Liver (tissue), 10 donors: ENCODE measurements at places on chromosomes 7 and 10. TPM values are rescaled to one million over a fixed set of nuclear protein-coding genes. Genes with fewer than 3 reads are reported as not detected.

- peaks cover 10% of the 10 kb centered on the region for H3K4me1 ChIP-seq
- H3K4me3 ChIP-seq, result no peak overlapping the region
- no peak for DNase-seq
- no peaks in the 10 kb centered on the region for H3K36me3 ChIP-seq
- H3K27ac ChIP-seq, result no peak overlapping the region
Observed at GRCh38 chr10:37860494-37861190, 3.2 kb upstream of the ZNF248 start.

DNA sequence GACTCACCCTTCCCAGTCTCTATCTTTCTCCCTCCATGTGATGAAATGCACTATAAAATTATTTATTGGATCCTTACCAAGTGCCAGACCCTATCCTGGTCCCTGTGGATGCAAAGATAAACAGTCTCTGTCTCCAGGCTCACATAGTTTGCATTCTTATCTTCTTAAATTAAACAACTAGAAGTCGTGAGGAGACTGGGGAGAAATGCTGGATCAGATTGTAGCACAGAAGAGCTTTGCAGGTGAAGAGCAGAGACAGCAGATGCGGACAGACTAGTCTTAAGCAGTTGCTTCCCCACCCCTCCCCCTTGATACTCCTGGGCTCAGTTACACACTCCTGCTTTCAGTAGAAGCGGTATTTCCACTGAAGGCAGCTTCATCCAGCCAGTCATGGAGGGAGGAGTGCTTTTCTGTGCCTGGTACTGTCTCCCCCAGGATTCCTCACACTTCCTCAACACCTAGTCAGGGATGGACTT is 20.8 kb upstream of the CDK1 start:
- no peaks in the 10 kb centered on the region for H3K4me1 ChIP-seq
- H3K27me3 ChIP-seq, result no peaks in the 10 kb centered on the region
- no peak overlapping the region for H3K27ac ChIP-seq
- DNase-seq, result no peak
- H3K4me3 ChIP-seq, result no peak overlapping the region

DNA sequence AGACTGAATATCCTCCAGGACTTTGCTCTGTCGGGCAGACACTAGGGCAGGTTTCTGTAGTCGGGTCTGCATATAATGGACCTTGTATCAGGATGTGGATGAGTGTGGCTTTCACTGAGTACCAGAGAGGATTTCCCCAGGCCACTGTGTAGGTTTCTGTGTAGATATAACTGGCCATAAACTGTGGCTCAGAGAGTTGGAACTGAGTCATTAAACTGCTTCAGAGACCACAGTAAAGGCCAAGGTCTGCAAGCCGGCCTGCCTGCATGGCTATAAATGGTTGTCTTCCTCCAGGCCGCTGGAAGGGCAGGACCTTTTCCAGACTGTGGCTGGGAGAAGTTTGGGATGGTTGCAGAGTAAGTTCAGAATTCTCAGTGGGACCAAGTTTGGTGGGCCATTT is 16.9 kb downstream of the ZNF92 start:
- H3K4me1 ChIP-seq, result no peaks in the 10 kb centered on the region
- peaks cover 8% of the 10 kb centered on the region for H3K36me3 ChIP-seq
- no peak for DNase-seq

DNA sequence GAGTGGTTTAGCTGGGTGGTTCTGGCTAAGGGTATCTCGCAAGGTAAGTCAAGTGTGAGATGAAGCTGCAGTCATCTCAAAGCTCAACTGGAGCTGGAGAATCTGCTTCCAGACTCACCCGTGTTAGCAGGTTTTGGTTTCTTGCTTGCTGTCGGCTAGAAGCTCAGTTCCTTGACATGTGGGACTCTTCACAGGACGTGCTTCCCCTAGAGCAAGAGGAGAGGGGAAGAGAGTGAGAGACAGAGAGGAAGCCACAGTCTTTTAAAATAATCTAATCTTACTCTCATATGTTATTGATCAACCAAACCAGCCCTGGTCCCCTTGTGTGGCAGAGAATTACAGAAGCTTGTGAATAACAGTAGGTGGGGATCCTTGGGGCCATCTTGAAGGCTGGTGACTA is 199.5 kb downstream of the REEP3 start:
- peak overlapping the region; percentile 6 for H3K27ac ChIP-seq
- peaks cover 19% of the 10 kb centered on the region for H3K4me1 ChIP-seq
- no peak overlapping the region for H3K4me3 ChIP-seq
- DNase-seq, result no peak
- no peaks in the 10 kb centered on the region for H3K36me3 ChIP-seq

DNA sequence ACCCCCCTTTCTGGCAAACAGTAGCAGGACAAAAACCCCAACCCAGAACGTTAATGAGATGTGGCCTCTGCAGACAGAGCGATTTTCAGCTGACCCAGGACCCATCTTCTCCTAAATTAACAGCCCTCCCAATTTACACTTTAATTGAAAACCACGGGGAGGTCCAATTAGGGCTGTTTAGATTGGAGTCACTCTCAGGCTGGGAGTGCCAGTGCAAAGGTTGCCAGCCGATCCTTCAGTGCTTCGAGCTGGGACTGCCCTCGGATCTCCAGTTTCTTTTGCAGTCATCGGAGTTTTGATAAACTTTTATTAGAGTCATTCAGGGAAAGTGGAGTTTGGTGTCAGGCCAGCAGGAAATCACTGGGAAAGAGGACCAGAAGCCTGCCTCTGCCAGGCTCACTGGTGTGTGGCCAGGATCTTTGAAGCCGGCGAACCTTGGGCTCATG is 108.0 kb downstream of the DOCK1 start:
- peak overlapping the region; percentile 53 for H3K27ac ChIP-seq
- peaks cover 2% of the 10 kb centered on the region for H3K4me1 ChIP-seq
- H3K36me3 ChIP-seq, result no peaks in the 10 kb centered on the region
- no peak overlapping the region for H3K4me3 ChIP-seq
- no peaks in the 10 kb centered on the region for H3K27me3 ChIP-seq
- DNase-seq, result no peak

ADAM22 gene
- 0.05 TPM for polyA plus RNA-seq

NRCAM gene
- 0.18 TPM for polyA plus RNA-seq

HGF gene
- 12.2 TPM for polyA plus RNA-seq

DNA sequence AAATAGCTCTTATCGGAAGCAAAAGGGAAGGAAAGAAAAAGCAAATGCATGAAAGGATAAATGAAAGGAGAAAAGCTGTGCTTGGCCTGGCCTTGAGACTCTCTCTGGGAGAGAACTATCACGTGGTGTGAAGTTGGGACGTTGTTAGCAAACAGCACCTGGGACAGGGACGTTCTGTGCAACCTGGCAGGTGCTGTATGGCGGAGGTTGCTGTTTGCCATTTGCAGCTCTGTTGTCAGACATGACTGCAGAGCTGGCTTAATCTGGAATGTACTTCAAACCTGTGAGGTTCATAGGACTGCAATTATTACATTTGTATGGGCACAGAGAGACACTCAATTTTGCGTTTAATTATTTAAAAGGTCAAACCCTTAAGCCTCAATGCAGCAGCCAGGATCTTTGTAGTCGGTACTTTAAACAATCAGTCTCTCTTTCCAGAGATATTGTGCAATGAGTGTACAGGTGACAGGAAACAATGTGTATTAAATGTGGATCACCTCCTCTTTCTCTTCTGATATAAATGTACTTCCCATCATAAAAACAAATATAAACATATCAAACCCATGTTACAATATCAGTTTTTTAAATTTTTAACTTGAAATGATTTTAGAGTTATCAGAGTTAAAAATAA is 800.5 kb upstream of the KCND2 start:
- no peak overlapping the region for H3K27ac ChIP-seq
- H3K27me3 ChIP-seq, result no peaks in the 10 kb centered on the region
- no peaks in the 10 kb centered on the region for H3K36me3 ChIP-seq
- H3K4me1 ChIP-seq, result no peaks in the 10 kb centered on the region

GRCh38 chr10:86165666-86166065 is 200.9 kb downstream of the GRID1 start:
- no peak overlapping the region for H3K27ac ChIP-seq
- no peak for DNase-seq
- no peaks in the 10 kb centered on the region for H3K36me3 ChIP-seq
